ENCODE measurements at places on chromosomes 2 and 18.

DNA sequence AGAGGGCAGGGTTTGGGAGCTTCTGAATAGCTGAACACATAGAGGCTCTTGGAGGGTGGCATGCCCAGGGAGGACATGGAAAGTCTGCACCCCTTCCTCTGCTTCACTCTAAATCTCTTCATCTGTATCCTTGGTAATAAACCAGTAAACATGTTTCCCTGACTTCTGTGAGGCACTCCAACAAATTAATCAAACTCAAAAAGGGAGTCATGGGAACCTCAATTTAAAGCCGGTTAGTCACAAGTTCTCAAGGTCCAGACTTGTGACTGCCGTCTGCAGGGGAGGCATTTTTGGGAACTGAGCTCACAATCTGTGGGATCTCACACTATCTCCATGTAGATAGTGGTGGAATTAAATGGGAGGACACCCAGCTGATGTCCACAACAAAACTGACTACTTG is 33.1 kb upstream of the STON1 start:
- no peak for DNase-seq

DNA sequence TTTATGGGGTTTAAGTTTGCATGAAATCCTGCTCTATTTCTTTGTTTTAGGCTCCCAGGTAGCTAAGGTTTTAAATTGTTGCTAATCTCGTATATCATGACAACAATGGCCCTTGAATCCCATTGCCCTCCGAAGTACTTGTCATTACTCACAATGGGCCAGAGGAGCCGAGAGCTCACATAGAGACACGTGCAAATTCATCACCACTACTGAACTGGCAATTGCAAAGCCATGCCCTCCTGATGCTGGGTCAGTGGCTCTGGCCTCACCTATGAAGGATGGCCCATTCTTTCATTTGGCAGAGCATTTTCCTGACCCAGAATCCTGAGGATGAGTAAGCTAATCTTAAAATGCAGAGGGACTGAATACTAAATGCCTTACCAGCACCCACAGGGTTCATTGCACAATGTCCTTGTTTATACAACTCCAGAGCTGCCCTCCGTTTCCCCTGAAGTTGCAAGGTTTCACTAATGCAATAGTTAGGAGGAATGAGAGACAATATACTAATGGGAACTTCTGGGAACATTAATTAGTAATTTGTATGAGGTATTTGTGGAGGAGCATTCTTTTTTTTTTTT is 71.6 kb upstream of the GAREM1 start:
- no peak for DNase-seq

DNA sequence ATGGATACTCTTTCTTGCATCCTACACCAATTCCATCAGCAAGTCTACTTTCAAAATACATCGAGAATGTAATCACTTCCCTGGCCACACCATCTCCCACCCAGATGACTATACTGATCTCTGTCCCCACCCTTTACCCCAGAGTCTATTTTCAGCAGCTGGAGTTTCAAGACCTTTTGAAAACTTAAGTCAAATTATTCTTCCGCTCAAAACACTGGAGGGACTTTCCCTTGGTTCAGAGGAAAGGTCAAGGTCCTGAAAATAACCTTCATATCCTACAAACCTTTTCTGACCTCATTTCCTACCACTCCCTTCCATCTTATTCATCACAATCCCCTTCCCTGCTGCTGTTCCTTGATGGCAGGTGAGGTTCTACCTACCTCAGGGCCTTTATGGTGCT is 58.8 kb upstream of the LYPD6 start:
- no peak for DNase-seq

DNA sequence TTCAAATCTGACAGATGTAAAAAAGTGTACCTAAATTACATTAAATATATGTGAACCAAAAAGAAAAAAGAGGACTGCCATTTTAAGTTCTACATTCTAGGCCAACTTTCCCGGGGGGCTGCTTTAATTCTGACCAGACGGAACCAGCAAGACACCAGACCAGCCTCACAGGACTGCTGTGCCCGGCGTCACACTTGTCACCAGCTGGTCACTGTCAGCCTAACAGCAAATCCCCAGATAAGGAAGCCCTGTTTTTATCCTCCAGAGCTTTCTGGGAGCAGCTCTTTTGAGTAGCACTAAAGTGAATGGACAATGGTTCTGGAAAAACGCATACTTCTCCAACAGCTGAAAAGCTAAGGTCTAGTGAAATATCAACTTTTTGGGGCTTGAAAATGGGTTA is 35.6 kb downstream of the CYB5A start:
- no peak for DNase-seq

DNA sequence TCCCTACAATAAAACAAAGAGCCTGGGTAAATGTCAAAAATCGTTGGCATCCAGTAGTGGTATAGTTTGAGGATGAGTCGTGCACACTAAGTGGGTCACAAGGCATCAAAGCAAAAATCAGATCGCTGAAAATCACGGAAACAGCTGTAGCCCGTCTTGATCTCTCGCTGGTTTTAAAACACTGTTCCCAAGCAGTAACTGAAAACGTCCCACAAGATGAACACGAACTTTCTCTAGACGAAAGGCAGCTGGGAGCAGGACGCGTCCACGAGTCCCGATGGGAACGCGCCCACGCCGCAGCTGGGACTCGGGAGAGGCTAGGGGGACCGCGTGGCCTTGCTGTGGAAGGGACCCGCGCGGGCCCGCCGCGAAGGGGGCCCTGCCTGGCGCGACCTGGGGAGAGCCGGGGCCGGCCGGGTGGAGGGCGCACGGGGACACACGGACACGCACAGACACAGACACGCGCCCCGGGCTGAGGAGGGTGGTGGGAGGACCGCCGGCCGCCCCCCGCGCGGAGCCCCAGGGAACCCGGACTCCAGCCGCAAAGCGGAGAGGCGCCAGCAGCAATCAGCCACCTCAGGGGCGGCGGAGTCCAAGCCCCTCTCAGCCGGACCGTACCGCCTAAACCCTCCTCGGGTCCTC is 651 bp downstream of the STK17B start:
- DNase-seq: no peak

- DNase-seq: no peak
Observed at GRCh38 chr18:52312346-52312745, 27.7 kb upstream of the DCC start.

- no peak for DNase-seq
Observed at GRCh38 chr2:189951791-189952535, 110.6 kb downstream of the MSTN start.

DNA sequence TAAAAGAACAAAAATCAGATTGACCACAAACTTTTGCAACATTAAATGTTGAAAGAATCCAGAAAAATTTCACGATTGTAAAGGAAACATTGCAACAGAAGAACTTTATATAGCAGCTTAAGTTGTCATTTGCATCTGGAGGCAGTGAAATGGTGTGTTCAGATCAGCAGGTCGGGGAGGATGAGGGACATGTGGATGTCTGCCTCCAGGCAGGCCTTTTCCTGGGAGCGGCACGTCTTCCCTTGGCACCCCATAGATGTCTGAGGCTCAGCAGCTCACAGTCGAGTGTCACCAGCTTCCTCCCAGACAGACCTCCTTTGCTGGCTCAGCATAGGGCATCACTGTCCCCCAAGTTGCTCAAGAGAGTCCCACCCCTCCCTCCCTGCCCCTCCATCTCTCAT is 44.3 kb upstream of the ASB1 start:
- no peak for DNase-seq

GRCh38 chr18:57965246-57965645 is 78.8 kb upstream of the NEDD4L start:
- DNase-seq: no peak

DNA sequence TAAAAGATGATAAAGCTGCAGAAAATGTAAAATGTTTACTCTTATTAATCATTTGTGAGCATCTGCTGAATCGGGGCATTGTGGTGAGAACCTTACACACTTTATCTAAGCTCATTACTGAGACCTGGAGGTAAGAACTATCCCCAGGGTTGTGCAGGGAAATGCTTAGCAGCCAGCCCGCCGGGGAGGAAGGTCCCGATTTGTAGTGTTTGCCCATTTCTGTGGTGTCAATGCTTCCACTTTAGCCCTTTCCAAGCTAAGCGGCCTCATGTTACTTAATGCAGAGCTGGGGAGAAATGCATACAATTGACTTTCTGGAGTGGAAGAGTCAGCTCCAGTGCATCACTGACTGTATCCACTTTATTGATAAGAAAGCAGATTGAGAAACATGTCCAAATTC is 20.8 kb upstream of the KCNK3 start:
- DNase-seq: no peak

- DNase-seq: no peak
Observed at GRCh38 chr2:68715353-68716041, 19.1 kb upstream of the ARHGAP25 start.

DNA sequence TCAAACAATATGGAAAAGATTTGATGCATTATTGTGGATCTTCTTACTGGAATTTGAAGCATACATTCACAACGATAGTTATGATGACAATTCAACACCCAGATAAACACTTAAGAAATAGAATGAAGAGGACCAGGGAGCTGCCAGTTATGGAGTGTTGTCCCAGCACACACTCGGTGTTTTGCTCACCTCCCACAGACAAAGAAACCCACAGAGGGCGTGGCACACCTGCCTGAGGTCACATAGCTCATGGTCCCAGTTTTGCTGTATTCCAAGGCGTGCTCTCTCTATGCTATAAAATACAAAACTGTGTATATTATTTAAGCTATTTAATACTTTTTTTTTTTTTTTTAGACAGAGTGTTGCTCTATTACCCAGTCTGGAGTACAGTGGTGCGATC is 31.1 kb downstream of the EFR3B start:
- DNase-seq: no peak

DNA sequence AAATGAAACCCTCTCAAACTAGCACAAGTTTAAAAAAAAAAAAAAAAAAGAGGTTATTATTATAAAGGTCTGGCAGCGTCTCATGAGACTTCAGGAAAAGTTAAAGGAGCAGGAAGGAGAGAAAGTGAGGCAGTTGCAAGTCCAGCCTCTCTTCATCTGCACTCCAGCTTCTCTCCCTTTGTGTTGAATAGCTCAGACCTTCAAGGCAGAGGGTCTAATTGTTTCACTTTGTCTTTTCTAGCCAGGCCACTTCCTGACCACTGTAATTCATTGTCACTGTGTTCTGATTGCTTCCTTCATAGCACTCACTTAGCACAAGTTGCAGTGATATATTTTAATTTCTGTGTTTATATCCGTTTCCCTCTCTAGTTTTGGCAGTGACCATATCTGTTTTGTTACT is 99.9 kb downstream of the SPATS2L start:
- DNase-seq: no peak

DNA sequence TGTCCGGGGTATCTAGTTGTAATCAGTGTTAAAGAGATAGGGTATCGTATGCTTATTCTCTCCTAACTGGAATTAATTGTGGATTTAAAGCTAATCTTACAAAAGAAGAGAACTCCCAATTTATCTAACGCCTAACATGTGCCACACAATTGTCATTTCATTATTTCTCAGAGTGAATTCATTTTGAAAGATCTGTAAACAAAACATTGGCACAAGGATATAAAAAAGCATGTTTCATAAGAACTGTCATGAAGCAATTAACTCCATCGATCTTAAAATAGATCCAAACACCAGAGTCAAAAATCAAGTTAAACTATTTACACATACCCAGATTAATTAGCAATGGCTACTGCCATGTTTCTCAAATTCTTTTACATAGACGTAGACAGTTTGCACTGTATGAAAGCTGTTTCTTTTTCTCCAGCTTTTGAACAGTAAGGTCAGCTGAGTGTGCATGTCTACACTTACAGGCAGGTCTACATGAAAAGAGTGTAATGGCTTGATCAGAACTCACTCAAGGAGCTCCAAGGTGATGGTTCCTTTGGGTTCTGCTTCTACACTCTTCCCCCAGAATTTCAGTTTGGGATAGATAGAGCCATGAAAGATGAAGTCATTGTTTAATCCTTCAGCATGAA is 38.8 kb downstream of the CABYR start:
- DNase-seq: no peak

DNA sequence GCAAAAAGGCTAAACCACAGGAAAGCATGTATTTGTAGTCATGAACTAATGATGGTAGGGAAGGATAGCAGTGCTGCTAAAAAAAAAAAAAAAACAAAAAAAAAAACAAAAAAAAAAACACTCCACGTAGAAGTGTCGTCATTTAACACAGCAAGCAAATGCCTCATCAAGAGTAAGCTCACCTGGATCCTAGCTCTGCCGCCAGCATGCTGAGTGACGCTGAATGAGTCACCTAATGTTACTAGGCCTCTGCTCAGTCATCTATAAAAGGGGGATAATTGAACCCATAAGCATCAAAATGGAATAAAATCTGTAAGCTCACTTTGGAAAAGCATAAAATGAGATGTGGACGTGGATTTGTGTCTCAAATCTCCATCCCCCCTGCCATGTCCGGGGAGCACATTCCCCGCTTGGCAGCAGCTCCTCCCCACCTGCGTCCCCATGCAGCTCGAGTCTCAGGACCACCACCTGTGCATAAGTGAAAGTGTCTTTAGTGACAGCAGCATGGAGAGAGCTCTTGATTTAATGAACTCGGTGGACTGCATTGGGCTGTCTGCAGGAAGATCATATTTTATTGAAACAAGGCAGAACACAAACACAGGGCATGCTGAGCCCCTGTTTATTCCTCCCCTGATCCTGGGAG is 427.5 kb downstream of the LRATD1 start:
- no peak for DNase-seq

GRCh38 chr2:95348609-95349567 is 51.7 kb downstream of the KCNIP3 start:
- no peak for DNase-seq

GRCh38 chr2:95729597-95729955 is 137.8 kb downstream of the TRIM43 start:
- DNase-seq: no peak

DNA sequence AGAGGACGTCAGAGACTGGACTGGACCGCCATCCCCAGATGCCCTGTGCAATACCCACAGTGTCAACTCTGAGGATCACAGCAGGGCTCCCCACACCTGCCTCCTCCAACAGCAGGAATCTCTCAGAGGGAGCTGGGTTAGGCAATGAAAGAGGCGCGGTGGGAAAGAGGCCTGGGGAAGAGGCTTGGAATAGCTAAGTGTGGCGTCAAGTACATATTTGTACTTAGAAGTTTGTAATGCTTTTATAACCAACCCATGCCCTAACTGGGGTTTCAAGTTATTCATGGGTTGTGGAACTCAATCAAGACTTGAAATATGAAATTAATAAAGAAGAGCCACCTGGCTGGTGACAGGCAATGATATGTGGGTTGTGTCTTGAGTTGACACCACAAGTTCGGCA is 28.7 kb downstream of the CYP26B1 start:
- no peak for DNase-seq

- DNase-seq: no peak
Observed at GRCh38 chr2:129864719-129865118, 114.7 kb upstream of the RAB6C start.

- no peak for DNase-seq
Observed at GRCh38 chr2:196449083-196449482, 190.4 kb upstream of the CCDC150 start.

- no peak for DNase-seq
Observed at GRCh38 chr2:160289126-160289525, 89.1 kb upstream of the ITGB6 start.

DNA sequence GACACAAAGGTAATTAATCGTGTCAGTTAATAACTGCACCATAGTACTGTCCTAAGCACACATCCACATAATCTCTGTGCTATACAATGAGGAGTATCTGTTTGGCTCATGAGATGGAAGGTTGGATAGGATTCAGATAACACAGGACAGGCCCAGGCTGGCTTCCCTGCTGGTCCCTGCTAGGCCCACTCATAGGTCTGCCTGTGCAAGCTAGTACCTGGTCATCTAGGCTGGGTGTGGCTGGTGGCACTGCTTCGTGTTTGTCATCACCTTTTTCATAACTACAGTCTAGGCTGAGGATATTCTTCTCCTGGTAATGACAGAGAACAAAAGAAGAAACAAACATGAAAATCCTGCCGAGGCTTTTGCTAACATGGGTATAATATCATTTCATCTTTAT is 392.8 kb downstream of the TRIB2 start:
- DNase-seq: no peak
